H1 (cell line): ENCODE measurements at places on chromosomes 7 and 10. TPM values are rescaled to one million over a fixed set of nuclear protein-coding genes. Genes with fewer than 3 reads are reported as not detected.

- no peaks in the 10 kb centered on the region for H3K4me1 ChIP-seq
- no peaks in the 10 kb centered on the region for H3K36me3 ChIP-seq
- H3K27me3 ChIP-seq: no peaks in the 10 kb centered on the region
- H3K4me3 ChIP-seq: no peak overlapping the region
- DNase-seq: no peak
Observed at GRCh38 chr10:122280156-122280555, 9.1 kb downstream of the BTBD16 start.

Gene PNLIPRP1
- total RNA-seq: not detected in 2 replicates

Gene OR2A12
- not detected in 2 replicates for total RNA-seq

GRCh38 chr7:93720106-93720505 is 145.6 kb upstream of the CALCR start:
- H3K4me1 ChIP-seq: no peaks in the 10 kb centered on the region
- DNase-seq: no peak
- no peak overlapping the region for H3K27ac ChIP-seq
- H3K4me3 ChIP-seq: no peak overlapping the region

Gene CTBP2
- total RNA-seq: 218 and 221 TPM in 2 replicates

DNA sequence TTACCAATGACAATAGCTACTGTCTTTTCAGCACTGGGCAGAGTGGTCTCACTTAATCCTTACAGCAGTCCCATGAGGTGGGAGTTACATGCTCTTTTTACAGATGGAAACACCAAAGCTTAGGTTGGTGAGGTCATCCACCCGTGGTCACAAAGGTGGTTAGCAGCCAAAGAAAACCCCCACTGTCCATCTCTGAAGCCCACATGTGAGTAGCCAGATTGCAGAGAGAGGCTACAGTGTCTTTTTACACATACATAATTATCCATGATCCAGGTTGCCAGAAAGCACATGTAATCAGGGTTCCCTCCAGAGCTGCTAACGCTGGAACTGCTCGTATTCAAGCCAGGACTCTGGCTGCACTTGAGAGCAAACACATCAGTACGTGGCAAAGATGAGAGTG is 24.6 kb upstream of the ANKRD2 start:
- H3K4me1 ChIP-seq: peaks cover 16% of the 10 kb centered on the region
- no peak overlapping the region for H3K4me3 ChIP-seq
- DNase-seq: no peak
- no peaks in the 10 kb centered on the region for H3K27me3 ChIP-seq
- H3K27ac ChIP-seq: no peak overlapping the region

GRCh38 chr10:24951201-24952142 is 934 bp downstream of the PRTFDC1 start:
- no peaks in the 10 kb centered on the region for H3K27me3 ChIP-seq
- peak; percentile 75 for DNase-seq
- no peaks in the 10 kb centered on the region for H3K36me3 ChIP-seq
- H3K4me1 ChIP-seq: peaks cover 18% of the 10 kb centered on the region; the same call in 1 of the 2 replicates
- H3K4me3 ChIP-seq: peak overlapping the region; percentile 64

Gene TUBAL3
- total RNA-seq: not detected in 2 replicates

Gene FAM25A
- not detected in 2 replicates for total RNA-seq

Gene KLLN
- 0.71 and 0.73 TPM in 2 replicates for total RNA-seq

DNA sequence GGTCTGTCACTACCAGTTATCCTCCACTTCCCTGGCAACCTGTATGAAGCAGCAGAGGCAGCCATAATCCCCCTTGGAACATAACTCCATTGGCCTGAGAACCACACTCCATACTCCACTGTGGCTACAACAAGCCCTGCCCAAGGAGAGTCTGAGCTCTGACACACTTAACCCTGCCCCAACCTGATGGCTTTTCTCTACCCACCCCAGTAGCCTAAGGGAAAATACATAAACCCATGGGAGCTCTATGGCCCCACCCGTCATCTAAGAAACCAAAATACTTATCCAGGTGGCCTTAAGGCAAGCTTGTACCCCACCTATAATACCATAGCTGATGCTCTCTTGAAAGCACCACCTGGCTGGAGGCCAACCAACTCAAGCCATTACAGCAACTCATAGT is 324.8 kb upstream of the GLI3 start:
- no peaks in the 10 kb centered on the region for H3K4me1 ChIP-seq
- H3K36me3 ChIP-seq: no peaks in the 10 kb centered on the region
- no peak overlapping the region for H3K4me3 ChIP-seq
- H3K27me3 ChIP-seq: no peaks in the 10 kb centered on the region
- H3K27ac ChIP-seq: no peak overlapping the region

- no peaks in the 10 kb centered on the region for H3K36me3 ChIP-seq
- DNase-seq: no peak
- no peak overlapping the region for H3K27ac ChIP-seq
- H3K27me3 ChIP-seq: no peaks in the 10 kb centered on the region
- H3K4me3 ChIP-seq: no peak overlapping the region
Observed at GRCh38 chr7:29538389-29538788, 25.2 kb upstream of the PRR15 start.

DNA sequence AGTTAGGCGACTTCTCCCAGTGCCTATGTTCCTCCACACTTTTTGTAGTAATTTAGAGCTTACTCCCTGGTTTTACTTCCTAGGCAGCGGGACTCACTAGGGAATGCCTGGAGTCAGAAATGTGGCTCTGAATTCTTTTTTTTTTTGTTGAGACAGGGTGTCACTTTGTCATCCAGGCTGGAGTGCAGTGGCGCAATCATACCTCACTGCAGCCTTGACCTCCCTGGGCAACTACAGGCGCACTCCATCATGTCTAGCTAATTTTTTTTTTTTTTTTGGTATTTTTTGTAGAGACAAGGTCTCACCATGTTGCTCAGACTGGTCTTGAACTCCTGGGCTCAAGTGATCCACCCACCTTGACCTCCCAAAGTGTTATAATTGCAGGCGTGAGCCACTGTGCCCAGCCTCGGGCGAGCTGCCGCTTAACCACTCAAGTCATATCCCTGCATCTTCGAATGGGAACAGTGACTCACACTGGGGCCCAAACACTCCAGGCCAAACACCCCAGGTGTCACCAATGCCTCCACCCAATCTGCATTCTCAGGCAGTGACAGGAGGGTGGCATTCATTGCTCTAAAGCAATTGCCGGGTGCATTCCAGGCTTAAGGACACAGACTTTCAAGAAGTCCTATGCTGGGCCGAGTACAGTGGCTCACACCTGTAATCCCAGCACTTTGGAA is 19.6 kb downstream of the RGS10 start:
- no peaks in the 10 kb centered on the region for H3K27me3 ChIP-seq
- H3K27ac ChIP-seq: no peak overlapping the region
- no peaks in the 10 kb centered on the region for H3K4me1 ChIP-seq
- H3K4me3 ChIP-seq: no peak overlapping the region
- no peaks in the 10 kb centered on the region for H3K36me3 ChIP-seq
- DNase-seq: no peak

Gene CALHM3
- total RNA-seq: 0.17 TPM in 1 of 2 replicates, not detected in the other

Gene PRSS1
- not detected in 2 replicates for total RNA-seq

DNA sequence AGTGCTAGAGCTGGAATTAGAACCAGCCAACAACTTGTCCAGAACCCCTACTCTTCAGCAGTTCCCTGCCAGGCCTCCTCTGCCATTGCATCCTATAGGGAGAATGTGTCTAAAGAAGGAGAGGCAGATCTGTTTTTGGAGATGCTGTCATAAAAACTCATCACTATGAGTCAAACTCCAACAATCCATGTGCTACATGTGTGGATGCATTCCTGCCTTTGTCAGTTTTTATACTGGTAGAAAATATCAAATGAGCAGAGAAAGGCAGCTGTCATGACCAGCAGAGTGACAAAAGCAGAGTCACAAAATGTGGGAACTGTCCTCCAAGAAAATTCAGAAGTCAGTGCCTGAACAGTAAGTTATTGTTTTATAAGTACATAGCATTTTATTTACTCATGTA is 93.0 kb downstream of the ABLIM1 start:
- H3K4me3 ChIP-seq: no peak overlapping the region
- DNase-seq: no peak
- no peaks in the 10 kb centered on the region for H3K36me3 ChIP-seq
- no peaks in the 10 kb centered on the region for H3K4me1 ChIP-seq

GRCh38 chr7:131533151-131533559 is 23.3 kb downstream of the PODXL start:
- no peak for DNase-seq
- H3K4me3 ChIP-seq: no peak overlapping the region
- H3K27ac ChIP-seq: no peak overlapping the region
- no peaks in the 10 kb centered on the region for H3K27me3 ChIP-seq
- H3K4me1 ChIP-seq: peaks cover 41% of the 10 kb centered on the region

DNA sequence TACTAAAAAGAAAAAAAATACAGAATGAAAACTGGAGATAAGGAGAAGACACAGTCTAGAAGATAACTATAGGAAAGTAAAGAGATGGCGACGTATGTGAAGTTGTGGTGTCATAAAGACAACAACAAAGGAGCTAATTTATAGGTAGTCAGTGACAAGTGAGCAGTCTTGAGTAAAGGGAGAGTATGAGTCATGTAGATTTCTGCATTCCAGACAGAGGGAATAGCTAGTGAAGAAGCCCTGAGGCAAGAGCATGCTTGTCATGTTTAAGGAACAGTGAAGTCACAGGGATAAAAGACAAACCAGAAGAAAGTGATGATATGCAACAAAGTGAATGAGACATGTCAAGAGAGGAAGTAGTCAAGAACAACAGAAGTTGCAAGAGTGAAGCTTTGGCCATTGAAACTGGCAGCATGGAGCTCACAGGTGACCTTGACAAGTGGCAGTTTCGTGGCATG is 2.3 kb upstream of the MIOS start:
- no peak for DNase-seq
- H3K27ac ChIP-seq: no peak overlapping the region
- H3K4me1 ChIP-seq: peaks cover 11% of the 10 kb centered on the region
- no peaks in the 10 kb centered on the region for H3K27me3 ChIP-seq

- no peaks in the 10 kb centered on the region for H3K36me3 ChIP-seq
- H3K27me3 ChIP-seq: no peaks in the 10 kb centered on the region
- H3K27ac ChIP-seq: no peak overlapping the region
- DNase-seq: no peak
Observed at GRCh38 chr7:129644634-129645230, 33.2 kb downstream of the NRF1 start.

Gene MMS19
- 128 and 130 TPM in 2 replicates for total RNA-seq

GRCh38 chr10:113142601-113143362 is 192.7 kb downstream of the TCF7L2 start:
- H3K4me1 ChIP-seq: peaks cover 5% of the 10 kb centered on the region
- no peaks in the 10 kb centered on the region for H3K27me3 ChIP-seq

DNA sequence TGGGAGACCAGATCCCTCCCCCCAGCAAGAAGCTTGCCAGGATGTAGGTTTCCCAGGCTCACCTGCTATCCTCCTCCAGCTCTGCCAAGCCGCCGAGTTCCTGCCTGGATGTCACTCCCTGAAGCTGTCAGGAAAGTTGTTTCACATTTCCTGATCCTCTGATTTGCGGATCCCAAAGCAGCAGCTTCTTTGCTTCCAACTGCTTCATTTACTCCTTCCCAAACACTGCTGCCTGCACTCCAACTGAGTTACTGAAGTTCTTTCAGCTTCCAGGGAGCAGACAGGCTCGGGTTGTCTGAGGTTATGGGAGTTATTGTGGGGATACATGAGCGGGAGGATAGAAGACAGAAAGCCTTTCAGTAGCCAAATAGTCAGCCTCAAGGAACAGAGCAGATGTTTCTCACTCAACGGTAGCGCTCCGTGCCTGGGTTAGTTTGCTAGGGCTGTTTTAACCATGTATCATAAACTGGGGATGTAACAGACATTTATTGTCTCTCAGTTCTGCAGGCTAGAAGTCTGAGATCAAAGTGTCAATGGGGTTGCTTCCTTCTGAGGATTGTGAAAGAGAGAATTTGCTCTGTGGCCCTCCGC is 516.0 kb downstream of the REEP3 start:
- no peaks in the 10 kb centered on the region; the same call in 1 of the 2 replicates for H3K36me3 ChIP-seq
- no peak for DNase-seq
- no peak overlapping the region for H3K4me3 ChIP-seq
- H3K27me3 ChIP-seq: no peaks in the 10 kb centered on the region
- H3K4me1 ChIP-seq: no peaks in the 10 kb centered on the region

Gene MYL10
- total RNA-seq: 0.44 TPM in 1 of 2 replicates, not detected in the other

Gene CPXM2
- 2.5 and 2.9 TPM in 2 replicates for total RNA-seq

- DNase-seq: no peak
- H3K4me3 ChIP-seq: no peak overlapping the region
- H3K4me1 ChIP-seq: peaks cover 1% of the 10 kb centered on the region; the same call in 1 of the 2 replicates
- H3K36me3 ChIP-seq: no peaks in the 10 kb centered on the region; the same call in 1 of the 2 replicates
Observed at GRCh38 chr10:62270020-62270419, 1.4 kb upstream of the RTKN2 start.

DNA sequence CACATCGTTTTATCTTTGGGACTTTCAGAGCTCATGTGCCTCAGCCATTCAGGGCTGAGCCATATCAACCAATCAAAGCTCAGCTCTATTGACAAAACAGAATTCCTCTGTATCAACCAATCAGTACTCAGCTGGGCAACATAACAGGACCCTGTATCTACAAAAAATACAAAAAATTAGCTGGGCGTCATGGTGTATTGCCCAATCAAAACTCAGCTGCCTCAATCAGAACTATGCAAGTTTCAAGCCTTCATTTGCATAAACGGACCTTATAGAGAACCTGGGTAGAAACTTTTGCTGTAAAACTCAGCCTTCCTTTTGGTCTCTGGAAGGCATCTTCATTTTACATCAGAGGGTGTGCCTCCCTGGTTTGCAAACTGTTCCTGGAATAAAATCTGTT is 77.1 kb downstream of the ZNF467 start:
- no peaks in the 10 kb centered on the region for H3K4me1 ChIP-seq
- H3K27ac ChIP-seq: no peak overlapping the region
- no peak overlapping the region for H3K4me3 ChIP-seq

Gene WASL
- total RNA-seq: 37.1 and 38.9 TPM in 2 replicates

GRCh38 chr7:123647106-123647730 is 8.4 kb upstream of the LMOD2 start:
- H3K27ac ChIP-seq: no peak overlapping the region
- H3K27me3 ChIP-seq: no peaks in the 10 kb centered on the region
- H3K4me3 ChIP-seq: no peak overlapping the region
- peaks cover 13% of the 10 kb centered on the region for H3K4me1 ChIP-seq
- no peaks in the 10 kb centered on the region for H3K36me3 ChIP-seq

Gene HECW1
- 10.5 and 12.7 TPM in 2 replicates for total RNA-seq

DNA sequence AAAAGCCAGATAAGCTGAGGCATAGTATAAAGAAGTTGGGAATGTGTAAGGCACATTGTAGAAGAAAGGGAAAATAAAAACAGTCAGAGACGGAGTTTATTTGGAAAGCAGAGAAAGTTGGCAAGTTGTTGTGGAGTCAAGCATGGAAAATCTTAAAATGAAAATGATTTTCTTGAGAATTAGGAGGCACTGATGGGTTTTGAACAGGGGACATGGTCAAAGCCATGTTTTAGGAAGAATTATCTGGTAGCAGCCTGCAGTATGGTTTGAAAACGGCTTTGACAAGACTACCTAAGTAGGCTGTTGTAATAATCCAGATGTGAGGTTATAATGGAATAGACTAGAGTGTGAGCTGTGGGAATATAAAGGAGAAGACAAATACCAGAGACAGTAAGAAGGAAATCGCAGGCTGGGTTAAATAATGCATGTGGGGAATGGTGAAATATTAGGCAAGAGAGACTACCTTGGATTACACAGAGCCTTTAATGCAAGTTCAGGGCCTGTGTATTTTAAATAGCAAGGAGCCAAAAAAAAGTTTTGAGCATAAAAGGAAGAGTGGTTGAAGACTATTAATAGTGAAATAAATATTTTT is 130.4 kb upstream of the MEOX2 start:
- H3K4me1 ChIP-seq: no peaks in the 10 kb centered on the region
- H3K36me3 ChIP-seq: no peaks in the 10 kb centered on the region
- H3K27ac ChIP-seq: no peak overlapping the region

GRCh38 chr10:3054183-3054850 is 13.0 kb upstream of the PFKP start:
- H3K4me1 ChIP-seq: no peaks in the 10 kb centered on the region; the same call in 1 of the 2 replicates
- DNase-seq: no peak
- H3K27ac ChIP-seq: no peak overlapping the region
- H3K36me3 ChIP-seq: no peaks in the 10 kb centered on the region
- no peaks in the 10 kb centered on the region for H3K27me3 ChIP-seq
- H3K4me3 ChIP-seq: no peak overlapping the region
